Glutamatergic neuron (in vitro differentiated cells): ENCODE measurements at places on chromosomes 16 and 17. TPM values are rescaled to one million over a fixed set of nuclear protein-coding genes. Genes with fewer than 3 reads are reported as not detected.

Gene CHST5
- 0.64 TPM for total RNA-seq

Gene ABI3
- not detected for total RNA-seq

GRCh38 chr17:66978514-66979061 lies 14.1 kb downstream of the CACNG4 start:
- no peak for DNase-seq
- peaks cover 37% of the 10 kb centered on the region for H3K4me1 ChIP-seq
- H3K36me3 ChIP-seq: no peaks in the 10 kb centered on the region
- H3K4me3 ChIP-seq: peak overlapping the region; percentile 45
- H3K27me3 ChIP-seq: peaks cover 10% of the 10 kb centered on the region

GRCh38 chr16:68370581-68371275 lies 59.9 kb downstream of the PRMT7 start:
- H3K36me3 ChIP-seq: no peaks in the 10 kb centered on the region
- H3K27me3 ChIP-seq: peaks cover 25% of the 10 kb centered on the region
- H3K4me3 ChIP-seq: no peak overlapping the region
- H3K27ac ChIP-seq: no peak overlapping the region
- DNase-seq: no peak

Gene TPSG1
- not detected for total RNA-seq

DNA sequence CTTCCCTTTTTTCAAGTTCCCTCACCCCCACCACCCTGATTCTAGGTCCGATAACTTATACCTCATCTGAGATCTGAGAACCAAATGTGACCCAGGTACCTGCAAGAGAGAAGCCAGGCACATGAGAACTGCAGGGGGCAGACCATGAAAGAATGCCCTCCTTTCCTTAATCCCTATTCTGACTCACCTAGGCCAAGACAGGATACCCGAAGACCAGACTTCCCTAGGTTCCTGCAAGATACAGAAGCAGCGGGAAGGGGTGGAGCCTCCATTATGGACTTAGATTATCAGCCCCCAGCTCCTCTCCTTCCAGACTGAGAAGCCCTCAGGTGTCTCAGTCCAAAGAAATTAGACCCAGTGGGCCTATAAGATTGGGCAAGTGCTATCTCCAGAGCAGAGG lies 2.1 kb downstream of the KCNAB3 start:
- H3K4me1 ChIP-seq: peaks cover 5% of the 10 kb centered on the region
- peaks cover 16% of the 10 kb centered on the region for H3K27me3 ChIP-seq
- H3K27ac ChIP-seq: no peak overlapping the region
- no peak for DNase-seq
- peaks cover 4% of the 10 kb centered on the region for H3K36me3 ChIP-seq

- peaks cover 5% of the 10 kb centered on the region for H3K36me3 ChIP-seq
- no peak for DNase-seq
- H3K4me1 ChIP-seq: peaks cover 37% of the 10 kb centered on the region
- peaks cover 4% of the 10 kb centered on the region for H3K27me3 ChIP-seq
Observed at GRCh38 chr17:11490171-11490755, 108.0 kb upstream of the DNAH9 start.

Gene KLHL10
- not detected for total RNA-seq

DNA sequence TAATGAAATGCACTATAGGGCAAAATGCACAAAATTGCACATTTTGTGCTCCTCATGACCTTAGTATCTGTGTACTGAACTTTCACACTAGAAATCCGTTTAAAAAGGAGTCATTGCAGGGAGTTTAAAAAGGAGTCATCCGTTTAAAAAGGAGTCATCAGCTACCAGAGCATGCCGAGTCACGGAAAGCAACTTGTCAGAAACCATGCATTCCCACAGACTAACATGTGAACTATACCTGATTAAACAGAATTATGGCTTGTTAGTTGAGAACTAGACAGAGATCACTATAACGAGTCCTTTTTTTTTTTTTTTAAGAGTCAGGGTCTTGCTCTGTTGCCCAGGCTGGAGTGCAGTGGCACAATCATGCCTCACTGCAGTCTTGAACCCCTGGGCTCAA lies 35.9 kb downstream of the SLC6A4 start:
- peaks cover 4% of the 10 kb centered on the region for H3K4me1 ChIP-seq
- no peak overlapping the region for H3K4me3 ChIP-seq
- DNase-seq: no peak
- H3K27me3 ChIP-seq: no peaks in the 10 kb centered on the region
- no peaks in the 10 kb centered on the region for H3K36me3 ChIP-seq
- H3K27ac ChIP-seq: no peak overlapping the region

DNA sequence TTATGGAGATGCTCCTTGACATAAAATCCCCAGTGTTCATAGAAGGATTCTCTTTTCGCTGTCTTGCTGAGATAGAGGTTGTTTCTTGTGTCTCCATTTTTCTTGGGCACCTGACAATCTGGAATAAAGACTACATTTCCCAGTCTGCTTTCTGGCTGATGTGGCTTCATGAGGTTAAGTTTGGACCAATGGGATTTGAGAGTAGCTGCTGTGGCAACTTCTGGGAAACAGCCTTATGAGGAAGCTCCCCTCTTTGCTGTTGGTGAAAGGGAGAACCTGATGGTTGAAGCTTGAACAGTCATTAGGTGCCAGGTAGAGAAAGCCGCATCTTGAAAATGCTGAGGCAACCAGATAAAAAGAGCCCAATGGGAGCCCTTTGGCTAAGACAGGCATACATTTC lies 24.4 kb downstream of the HS3ST4 start:
- H3K27me3 ChIP-seq: no peaks in the 10 kb centered on the region
- no peaks in the 10 kb centered on the region for H3K36me3 ChIP-seq
- H3K27ac ChIP-seq: no peak overlapping the region
- DNase-seq: no peak
- peaks cover 15% of the 10 kb centered on the region for H3K4me1 ChIP-seq

DNA sequence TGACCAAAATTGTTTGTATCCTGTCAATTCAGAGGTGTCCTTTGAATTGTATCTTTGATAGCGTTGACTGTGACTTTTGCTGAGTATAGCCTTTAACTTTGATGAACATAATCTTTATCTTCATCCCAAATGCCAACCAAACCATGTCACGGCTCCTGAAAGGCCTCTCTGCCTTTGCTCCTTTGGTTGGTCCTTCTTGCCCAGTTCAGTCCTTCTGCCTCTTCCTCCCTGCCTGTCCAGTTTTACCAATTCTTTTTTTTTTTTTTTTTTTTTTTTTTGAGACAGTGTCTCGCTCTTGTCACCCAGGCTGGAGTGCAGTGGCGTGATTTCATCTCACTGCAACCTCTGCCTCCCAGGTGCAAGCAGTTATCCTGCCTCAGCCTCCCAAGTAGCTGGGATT lies 12.9 kb upstream of the VPS4A start:
- peaks cover 4% of the 10 kb centered on the region for H3K4me1 ChIP-seq
- H3K27ac ChIP-seq: no peak overlapping the region
- H3K27me3 ChIP-seq: peaks cover 4% of the 10 kb centered on the region
- no peak for DNase-seq

- no peak for DNase-seq
- H3K27me3 ChIP-seq: peaks cover 6% of the 10 kb centered on the region
- peaks cover 29% of the 10 kb centered on the region for H3K4me1 ChIP-seq
- H3K36me3 ChIP-seq: peaks cover 5% of the 10 kb centered on the region
- no peak overlapping the region for H3K27ac ChIP-seq
Observed at GRCh38 chr16:70736465-70737376, 50.9 kb upstream of the MTSS2 start.

DNA sequence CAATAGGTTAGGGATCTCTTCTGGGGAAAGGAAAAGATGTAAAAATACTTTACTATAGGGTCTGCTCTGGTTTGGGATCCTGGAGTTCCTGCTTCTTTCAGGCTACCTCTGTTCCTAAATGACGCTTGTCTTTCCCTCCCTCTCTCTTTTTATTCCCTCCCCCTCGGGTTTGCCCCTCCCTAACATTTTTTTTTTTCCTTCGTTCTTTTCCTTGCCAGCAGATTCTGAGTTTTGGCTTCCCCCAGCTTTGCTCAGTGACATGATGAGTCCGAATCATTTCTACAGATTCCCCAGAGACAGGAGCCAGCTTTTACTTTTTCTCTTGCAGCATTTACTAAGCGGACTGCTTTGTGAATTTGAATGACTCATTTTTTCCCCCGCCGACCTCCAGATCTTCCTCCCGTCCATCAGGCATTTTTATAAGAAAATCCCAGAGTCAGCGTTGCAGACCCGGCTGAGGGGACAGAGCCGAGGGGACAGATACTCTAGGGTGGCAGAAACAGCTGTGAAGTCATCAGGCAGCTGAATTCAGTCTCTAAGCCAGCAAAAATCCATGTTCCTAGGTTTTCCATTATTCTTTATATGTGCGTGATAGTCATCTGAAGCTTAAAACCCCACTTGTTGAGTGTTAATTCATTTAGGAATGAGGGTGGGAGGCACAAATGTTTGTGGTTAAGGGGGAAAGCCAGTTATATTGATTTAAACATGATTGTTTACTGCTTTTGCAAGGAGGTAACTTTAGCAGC lies at the start of gene TMEM100:
Gene TMEM100, minus strand, starts transcription at position 123 of the 746 bp plus-strand sequence. CDS start 1,794 bp downstream, outside the sequence.
- peak within 1 kb of the TSS; percentile 50 for H3K27ac ChIP-seq
- H3K36me3 ChIP-seq: no peaks in the 10 kb centered on the region
- peak within 1 kb of the TSS; percentile 81 for H3K4me3 ChIP-seq
- DNase-seq: no peak

Gene FBXW10
- not detected for total RNA-seq

Gene TRIM65
- 24.3 TPM for total RNA-seq

DNA sequence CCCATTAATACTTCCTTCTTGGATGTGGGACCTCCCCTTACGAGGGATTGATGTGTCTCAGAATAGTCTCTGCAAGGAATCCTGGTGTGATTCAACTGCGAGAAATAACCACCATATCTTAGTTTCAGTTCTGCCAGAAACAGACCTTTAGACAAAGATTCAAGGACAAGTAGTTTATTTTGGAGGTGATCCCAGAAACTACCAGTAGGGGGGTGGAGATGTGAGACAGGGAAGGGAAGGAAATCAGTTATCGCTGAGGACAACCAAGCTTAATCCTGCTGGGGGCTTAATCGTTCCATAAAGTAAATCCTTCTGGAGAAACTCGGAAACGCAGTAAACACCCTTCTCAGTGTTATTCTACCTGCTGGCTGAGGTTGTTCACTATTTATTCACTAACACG lies 5.0 kb upstream of the SDR42E1 start:
- no peaks in the 10 kb centered on the region for H3K4me1 ChIP-seq
- DNase-seq: no peak
- no peak overlapping the region for H3K27ac ChIP-seq
- peaks cover 6% of the 10 kb centered on the region for H3K27me3 ChIP-seq
- H3K36me3 ChIP-seq: peaks cover 9% of the 10 kb centered on the region
- H3K4me3 ChIP-seq: no peak overlapping the region

- H3K4me1 ChIP-seq: no peaks in the 10 kb centered on the region
- no peaks in the 10 kb centered on the region for H3K27me3 ChIP-seq
- H3K36me3 ChIP-seq: no peaks in the 10 kb centered on the region
- DNase-seq: no peak
- H3K4me3 ChIP-seq: no peak overlapping the region
Observed at GRCh38 chr16:76910931-76911330, 280.1 kb upstream of the MON1B start.

DNA sequence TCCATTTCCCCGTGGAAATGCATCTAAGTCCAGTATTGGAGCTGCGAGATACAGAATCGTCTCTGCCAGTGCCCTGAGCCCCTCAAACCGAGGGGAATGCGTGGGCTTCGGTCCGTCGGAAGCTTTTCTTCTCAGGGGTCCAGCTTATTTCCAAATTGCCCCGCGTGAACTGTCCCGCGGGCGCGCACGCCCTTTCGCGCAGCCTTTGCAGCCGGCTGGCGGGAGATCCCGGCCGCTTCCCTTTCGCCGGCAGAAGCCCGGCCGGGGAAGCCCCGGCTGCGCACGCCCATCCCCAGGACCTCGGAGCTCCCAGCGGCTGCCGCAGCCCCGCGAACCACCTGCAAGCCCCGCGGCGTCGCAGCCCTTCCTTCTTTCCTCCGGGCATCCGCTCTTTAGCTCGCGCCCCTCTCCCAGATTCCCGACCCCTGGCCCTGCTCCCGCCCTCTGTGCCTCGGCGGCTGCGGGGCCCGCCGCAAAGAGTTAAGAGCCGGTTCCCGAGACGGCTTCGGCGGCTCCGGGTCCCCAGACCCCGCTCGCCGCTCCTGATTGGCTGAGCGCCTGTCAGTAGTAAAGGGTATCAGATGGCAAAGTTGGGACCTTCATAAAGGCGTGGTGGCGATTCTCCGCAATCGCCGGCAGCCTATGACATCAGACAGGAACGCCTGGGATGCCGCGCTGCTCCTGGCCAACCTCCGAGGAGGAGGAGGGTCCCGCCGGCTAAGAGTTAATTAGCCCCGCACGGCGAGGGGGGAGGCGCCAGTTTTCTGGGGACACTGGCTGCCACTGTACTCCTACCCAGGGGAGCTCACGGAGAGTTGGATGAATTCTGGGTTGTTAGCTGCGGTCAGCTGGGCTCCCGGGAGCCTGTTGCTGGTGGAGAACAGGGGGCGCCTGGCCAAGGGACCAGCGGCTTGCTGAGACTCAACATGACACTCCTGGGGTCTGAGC lies at the start of gene MYOCD:
Gene MYOCD, plus strand, starts transcription at position 628 of the 948 bp plus-strand sequence. Its CDS starts 299 bp downstream, at position 927.
- peak; percentile 70 for DNase-seq
- no peak within 1 kb of the TSS for H3K27ac ChIP-seq
- H3K36me3 ChIP-seq: no peaks in the 10 kb centered on the region
- peak within 1 kb of the TSS; percentile 91 for H3K4me3 ChIP-seq

DNA sequence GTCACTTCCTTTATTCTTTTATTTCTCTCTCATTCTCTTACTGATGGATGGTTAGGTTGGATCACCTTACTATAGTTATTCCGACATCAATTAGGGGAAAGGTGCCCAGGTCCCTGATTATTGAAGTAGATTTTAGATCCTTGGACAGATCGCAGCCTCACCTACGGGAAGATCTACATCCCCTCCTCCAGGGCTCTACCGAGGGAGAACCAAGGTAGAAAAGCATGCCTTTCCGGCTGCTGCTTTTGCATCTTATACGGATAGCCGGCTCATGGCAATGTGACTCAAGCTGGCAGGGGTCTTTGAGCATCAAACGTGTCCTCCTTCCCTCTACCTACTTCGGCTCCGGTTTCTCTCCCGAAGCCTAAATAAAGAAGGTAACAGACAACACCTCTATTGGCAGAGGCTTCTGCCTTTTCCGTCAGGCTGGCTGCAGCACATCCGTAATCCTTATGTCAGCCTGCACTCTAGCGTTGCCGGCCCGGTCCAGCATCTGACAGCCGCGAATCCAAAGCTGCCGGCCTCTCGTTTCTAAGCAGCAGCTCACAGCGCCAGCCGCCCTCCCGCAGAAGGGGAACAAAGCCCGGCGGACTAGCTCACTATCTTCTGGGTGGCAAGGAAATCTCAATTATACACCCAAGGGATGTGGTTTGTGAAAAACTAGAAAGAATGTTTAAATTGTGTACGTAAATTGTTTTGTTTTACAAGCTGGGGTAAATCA lies 46.9 kb downstream of the IRX6 start:
- no peaks in the 10 kb centered on the region for H3K27me3 ChIP-seq
- peaks cover 11% of the 10 kb centered on the region for H3K4me1 ChIP-seq
- H3K36me3 ChIP-seq: no peaks in the 10 kb centered on the region
- peak overlapping the region; percentile 22 for H3K4me3 ChIP-seq

DNA sequence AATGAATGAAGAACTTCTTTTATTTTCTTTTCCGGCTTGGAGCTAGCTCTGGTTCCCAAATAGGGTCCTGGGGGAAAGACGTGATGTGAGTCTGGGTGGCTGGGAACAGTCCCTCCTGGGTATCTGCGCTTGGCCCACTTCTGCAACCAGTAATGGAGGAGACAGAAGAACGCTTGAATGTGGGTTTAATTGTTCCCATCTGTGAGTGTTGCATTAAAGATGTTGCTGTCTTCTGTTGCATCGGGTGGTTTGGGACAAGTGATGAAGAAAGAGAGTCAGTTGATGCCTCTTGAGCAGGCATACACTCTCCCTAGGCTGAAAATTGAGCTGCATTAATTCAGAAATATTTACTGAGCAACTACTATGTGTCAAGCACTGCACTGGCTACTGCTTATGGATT lies 511.1 kb downstream of the CDH13 start:
- H3K27ac ChIP-seq: no peak overlapping the region
- no peak for DNase-seq
- peaks cover 6% of the 10 kb centered on the region for H3K4me1 ChIP-seq
- no peak overlapping the region for H3K4me3 ChIP-seq
